ENCODE measurements at places on chromosomes 1 and 21.

- DNase-seq: no peak
Measured at GRCh38 chr1:165890684-165891083, 63.3 kb downstream of the UCK2 start.

DNA sequence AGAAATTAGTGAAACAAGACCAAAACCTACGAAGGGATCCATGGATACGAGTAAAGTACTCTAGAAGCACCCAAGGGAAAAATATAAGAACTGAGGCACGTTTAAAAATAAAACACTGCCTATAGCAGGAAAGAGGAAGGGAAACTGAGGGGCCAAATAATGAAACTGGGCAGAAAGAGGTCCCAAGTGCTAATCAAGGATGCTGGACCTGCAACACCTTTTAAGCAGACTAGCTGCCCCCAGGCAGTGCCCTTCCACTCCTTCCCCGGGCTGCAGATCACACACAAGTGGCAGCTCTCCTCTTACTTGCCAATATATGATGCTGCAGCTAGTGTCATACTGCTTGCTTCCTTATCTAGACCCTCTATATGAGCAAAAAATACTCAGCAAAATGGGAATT lies 7.6 kb upstream of the OTUD7B start:
- DNase-seq: no peak

- no peak for DNase-seq
Measured at GRCh38 chr21:29124645-29125044, 5.8 kb upstream of the MAP3K7CL start.

GRCh38 chr1:95115708-95116137 lies 1.4 kb upstream of the TLCD4 start:
- no peak for DNase-seq

DNA sequence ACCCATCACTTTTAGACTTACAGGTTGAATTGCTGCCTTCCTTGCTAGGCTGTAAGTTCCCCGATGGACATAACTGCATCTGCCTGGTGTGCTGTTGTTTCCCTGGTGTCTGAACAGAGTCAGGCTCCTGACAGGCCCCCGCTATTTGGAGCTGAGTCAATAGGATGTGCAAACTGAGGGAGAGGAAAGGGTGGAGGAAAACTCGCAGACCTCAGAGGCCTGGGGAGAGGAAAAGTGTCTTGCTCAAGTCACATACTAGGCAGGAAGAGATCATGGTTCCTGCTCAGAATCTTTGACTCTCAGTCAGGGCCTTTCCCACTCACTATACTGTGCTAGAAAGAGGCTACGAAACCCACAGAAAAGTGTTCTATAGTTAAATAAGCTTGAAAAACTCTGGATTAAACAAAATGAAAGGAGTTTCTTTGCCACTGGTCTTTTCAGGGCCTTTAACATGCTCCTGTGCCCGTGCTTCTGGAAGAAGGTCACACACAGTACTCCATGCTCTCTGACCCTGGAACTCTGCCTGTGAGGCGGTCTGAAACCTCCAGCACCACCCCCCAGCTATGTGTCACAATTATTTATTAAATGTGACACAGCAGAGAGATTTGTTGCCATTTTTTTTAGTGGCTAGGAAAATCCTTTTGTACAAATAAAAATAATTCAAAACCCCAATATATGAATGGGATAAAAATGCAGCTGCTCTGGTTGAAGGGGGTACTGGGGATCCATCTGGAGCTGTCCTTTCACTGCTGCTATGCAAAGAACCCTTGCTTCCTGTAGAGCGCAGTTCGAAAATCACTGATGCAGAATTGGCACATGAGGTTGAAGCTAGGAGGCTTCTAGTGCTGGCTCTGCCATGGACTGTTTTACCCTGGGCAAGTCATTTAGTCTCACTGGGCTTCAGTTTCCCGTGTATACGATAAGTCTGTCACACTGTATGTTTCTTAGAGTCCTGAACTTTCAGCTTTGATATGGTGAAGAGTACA lies 20.1 kb upstream of the CDCP2 start:
- DNase-seq: no peak

GRCh38 chr1:59892841-59893811 lies 33.4 kb downstream of the CYP2J2 start:
- no peak for DNase-seq

DNA sequence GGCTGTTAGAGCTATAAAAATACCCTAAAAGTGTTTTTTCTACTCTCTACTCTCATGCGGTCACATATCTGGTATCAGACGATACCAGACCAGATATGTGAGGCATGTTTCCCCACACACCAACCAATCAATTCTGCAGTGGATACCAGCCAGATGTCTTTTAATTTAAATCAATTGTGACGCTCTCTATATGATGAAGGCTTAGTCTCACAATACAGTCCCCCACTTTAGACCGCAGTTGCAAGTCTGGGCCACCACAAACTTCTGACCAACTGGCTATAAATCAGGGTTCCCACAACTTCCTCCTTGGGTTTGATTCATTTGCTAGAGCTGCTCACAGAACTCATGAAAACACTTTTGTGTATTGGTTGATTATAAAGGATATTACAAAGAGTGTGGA lies 586.1 kb upstream of the ZP4 start:
- no peak for DNase-seq

DNA sequence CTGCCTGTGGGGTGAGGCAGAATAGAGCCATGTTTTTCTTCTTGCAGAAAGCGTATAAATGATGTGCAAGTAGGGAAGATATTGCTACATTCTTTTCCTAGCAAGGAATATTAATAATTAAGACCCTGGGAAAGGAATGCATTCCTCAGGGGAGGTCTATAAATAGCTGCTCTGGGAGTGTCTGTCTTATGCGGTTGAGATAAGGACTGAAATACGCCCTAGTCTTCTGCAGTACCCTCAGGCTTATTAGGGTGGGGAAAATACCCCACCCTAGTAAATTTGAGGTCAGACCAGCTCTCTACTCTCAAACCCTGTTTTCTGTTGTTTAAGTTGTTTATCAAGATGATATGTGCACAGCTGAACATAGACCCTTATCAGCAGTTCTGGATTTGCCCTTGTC lies 155.9 kb upstream of the HMCN1 start:
- DNase-seq: no peak

GRCh38 chr1:194600716-194601115 lies 1414.3 kb upstream of the B3GALT2 start:
- DNase-seq: no peak

DNA sequence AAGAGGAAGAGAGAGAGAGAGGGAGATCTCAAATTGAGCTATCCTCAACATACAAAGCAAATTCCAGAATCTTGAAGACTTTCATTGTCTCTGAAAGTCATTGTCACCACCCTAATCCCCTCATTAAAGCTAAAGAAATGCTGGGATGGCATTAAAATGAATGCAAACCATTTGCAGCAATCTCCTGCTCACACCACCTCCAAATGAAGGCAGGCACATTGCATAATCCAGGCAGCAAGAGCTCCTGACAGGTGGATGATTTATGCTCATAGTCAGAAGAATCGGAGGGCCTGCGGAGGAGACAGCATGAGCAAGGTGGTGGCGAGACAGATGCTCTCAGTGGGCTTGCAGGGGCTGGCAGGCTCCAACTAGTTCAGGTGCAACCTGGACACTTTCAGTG lies 90.2 kb downstream of the ESRRG start:
- DNase-seq: no peak

DNA sequence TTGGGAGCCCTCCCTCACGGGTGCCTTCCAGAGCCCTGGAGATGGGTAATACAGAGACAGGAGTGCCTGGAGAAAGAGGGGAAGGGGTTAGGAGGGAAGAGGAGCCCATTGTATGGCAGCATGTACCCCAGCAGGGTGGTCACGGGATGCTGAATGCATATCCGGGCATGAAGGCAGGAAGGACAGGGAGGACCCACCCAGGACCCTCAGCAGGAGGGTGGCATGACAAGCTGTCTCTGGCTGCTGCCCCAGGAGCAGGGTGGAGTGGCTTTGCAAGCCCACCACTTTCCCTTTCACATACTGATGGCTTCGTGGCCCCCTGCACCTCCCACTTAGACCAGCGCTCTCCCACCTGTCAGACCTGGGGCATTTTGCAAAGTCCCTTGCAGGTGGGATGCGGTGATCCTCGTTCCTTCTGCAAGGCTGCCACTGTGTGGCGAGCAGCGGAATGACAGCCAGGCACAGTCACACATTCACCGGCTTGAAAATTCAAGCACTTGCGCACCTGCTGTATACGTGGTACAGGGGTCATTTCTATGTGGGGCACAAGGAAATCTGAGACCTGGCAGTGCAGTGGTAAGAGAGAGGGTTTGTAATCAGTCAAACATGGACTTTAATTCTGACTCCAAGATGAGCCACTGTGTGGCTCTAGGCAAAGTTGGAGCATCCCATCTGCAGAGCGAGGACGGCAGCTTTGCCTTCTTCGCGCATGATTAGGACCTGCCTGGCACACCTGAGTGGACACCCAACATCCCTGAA lies 53.2 kb upstream of the TMEM51 start:
- DNase-seq: no peak

- DNase-seq: no peak
Measured at GRCh38 chr1:172496678-172497077, 36.3 kb upstream of the SUCO start.

DNA sequence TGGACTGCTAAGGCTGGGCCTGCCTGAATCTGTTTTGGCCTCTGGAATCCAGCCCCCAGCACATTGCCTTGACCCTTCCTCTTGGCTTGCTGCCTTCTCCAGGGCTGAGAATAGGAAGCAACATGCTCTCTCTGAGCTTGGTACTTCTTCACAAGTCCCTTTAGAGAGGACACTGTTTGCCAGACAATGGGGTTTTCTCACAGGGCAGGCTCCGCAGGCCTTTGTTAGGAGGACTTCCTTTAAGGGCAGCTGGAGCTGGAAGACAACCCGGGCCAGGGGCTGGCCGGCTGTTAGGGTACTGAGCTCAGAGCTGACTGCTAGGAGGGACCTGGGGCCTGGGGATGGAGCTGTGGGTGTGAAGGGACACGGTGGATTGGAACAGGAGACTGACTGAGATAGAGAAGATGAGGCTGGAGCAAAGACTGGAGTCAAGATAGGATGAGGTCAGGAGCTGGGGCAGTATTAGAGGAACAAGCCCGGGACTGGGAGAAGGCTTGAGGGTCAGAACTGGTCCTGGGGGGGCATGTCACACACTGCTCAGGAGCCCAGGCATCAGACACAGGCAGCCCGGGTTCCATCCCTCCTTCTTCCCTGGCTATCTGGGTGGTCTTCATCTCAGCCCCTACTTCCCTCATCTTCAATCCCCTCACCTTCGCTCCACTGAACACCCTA lies 5.4 kb upstream of the ALPL start:
- DNase-seq: no peak

DNA sequence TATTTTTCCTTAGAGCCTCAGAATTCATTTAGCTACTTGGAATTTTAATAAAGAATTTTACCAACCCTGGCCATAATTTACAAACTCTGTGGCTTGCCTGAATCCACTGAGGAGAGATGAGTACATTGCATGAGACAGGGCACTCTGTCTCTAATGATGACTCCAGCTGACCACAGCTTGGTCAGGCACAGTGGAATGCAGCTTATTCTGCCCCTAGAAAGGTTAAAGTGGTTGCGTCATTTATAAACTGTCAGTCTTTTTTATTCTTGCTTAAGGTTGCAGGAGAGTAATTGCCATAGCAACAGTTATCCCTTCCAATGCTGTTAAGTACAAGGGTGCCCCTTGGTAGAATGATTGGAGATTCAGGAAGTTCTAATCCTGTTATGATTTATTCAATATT lies 28.3 kb downstream of the PDE4B start:
- DNase-seq: no peak

Data from GF-D8 (cell line).